ENCODE measurements at places on chromosomes 4 and X. TPM values are rescaled to one million over a fixed set of nuclear protein-coding genes. Genes with fewer than 3 reads are reported as not detected.

- no peaks in the 10 kb centered on the region for H3K27me3 ChIP-seq
- H3K27ac ChIP-seq, result no peak overlapping the region
- H3K36me3 ChIP-seq, result no peaks in the 10 kb centered on the region
- no peak overlapping the region for H3K4me3 ChIP-seq
- no peaks in the 10 kb centered on the region for H3K4me1 ChIP-seq
These were observed 106.4 kb upstream of the NWD2 start for GRCh38 chr4:37138019-37138653.

Gene NHS
- total RNA-seq, result 4.3 TPM

- H3K27me3 ChIP-seq, result no peaks in the 10 kb centered on the region
- no peaks in the 10 kb centered on the region for H3K4me1 ChIP-seq
- no peaks in the 10 kb centered on the region for H3K36me3 ChIP-seq
- no peak overlapping the region for H3K4me3 ChIP-seq
- peak; percentile 58 for DNase-seq
These were observed 137.6 kb downstream of the EGF start for GRCh38 chr4:110049951-110050925.

- no peak overlapping the region for H3K4me3 ChIP-seq
- no peaks in the 10 kb centered on the region for H3K4me1 ChIP-seq
- no peaks in the 10 kb centered on the region for H3K36me3 ChIP-seq
- no peak for DNase-seq
These were observed 125.4 kb upstream of the SPOCK3 start for GRCh38 chr4:167359711-167360110.

Gene PPEF2
- not detected for total RNA-seq

DNA sequence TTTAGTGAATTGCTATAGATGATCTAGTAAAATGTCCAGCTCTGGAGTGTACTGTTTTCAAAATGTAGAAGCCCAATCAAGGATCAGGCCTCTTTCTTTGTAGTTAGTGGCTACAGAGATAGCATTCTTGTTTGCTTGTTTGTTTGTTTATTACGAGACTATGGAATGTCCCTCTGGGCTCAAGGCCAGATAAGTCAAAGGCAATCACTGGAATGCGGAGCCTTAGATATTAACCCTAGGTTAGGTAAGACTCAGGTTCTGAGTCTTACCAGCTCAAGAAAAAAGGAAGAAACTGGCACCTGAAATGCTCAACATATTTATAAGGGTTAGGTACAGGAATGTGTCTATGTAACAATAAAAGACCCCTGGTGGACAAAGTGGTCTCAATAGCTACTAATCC, 261.5 kb downstream of the SLC7A11 start:
- no peaks in the 10 kb centered on the region for H3K27me3 ChIP-seq
- DNase-seq, result no peak
- H3K27ac ChIP-seq, result no peak overlapping the region
- H3K36me3 ChIP-seq, result no peaks in the 10 kb centered on the region
- H3K4me1 ChIP-seq, result no peaks in the 10 kb centered on the region

DNA sequence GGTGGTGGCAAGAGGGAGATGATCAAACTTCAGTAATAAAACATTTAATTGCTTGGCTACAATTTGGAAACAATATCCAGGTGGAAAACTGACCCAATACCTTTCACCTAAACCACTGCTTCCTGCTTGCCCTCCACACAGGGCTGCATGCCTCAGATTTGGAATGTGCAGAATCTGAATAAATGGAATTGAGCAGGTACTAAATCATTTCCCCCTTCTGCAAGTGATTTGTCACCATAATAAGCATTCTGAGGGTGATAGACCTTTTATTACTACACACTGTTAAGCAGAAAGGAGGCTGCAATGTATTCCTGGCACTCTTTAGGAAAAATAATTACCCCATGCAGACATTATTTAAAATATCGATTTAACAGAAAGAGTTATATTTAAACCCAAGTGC, 291.8 kb downstream of the IDS start:
- no peak overlapping the region for H3K27ac ChIP-seq
- H3K27me3 ChIP-seq, result no peaks in the 10 kb centered on the region
- no peak overlapping the region for H3K4me3 ChIP-seq
- H3K4me1 ChIP-seq, result no peaks in the 10 kb centered on the region

Gene NSUN7
- 10.9 TPM for total RNA-seq

Gene FAM3A
- 63.1 TPM for total RNA-seq

- H3K4me3 ChIP-seq, result peak within 1 kb of the TSS; percentile 58
- peak within 1 kb of the TSS; percentile 34 for H3K27ac ChIP-seq
These were observed at the start of gene MTMR8 for GRCh38 chrX:64394874-64395567. Gene MTMR8 (minus strand): TSS chrX:64395452. CDS start chrX:64395363, 89 bp downstream.

Gene TCEANC
- total RNA-seq, result 2.9 TPM

Gene PABPC4L
- 0.32 TPM for total RNA-seq

Gene CYLC1
- not detected for total RNA-seq

- no peaks in the 10 kb centered on the region for H3K36me3 ChIP-seq
- no peaks in the 10 kb centered on the region for H3K4me1 ChIP-seq
- no peak overlapping the region for H3K27ac ChIP-seq
- H3K4me3 ChIP-seq, result no peak overlapping the region
- no peaks in the 10 kb centered on the region for H3K27me3 ChIP-seq
These were observed 36.1 kb downstream of the ZCCHC13 start for GRCh38 chrX:74340051-74340450.

- no peak overlapping the region for H3K27ac ChIP-seq
- H3K27me3 ChIP-seq, result no peaks in the 10 kb centered on the region
- no peaks in the 10 kb centered on the region for H3K4me1 ChIP-seq
- no peak for DNase-seq
These were observed 2246.0 kb downstream of the ARAP2 start for GRCh38 chr4:33998291-33998690.

DNA sequence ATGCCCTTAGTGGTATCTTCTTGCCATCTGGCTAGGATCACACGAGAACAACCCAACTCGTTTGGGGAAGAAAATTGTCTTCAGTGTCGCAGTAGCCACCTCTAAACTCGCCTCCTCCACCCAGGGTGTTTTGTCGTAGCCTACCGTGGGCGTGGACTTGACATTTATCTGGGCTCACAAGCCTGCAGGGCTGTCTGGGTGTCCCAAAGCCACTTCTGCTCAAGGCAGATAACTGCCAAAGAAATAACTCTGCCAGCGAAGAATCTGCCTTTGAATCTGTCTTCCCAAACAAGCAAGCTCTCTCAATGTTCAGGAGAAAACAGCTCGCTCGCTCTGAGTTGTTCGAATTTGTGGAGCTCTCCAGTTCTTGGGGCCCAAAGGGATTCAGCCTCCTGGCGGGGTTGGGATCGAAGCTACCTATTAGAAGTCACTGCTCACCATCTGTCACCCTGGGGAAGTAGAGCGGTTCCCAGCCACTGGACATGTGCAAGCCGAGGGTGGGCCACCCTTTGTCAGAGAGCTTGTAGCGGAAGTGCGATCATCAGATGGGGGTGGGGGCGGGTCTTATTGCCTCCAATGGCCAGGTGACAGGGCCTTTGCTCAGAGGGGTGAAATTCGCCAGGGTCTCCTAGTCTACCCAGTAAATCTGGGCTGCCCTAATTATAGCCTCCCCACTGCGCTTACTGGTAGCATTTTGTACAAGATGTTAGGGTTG, 14.8 kb downstream of the BLOC1S4 start:
- no peak overlapping the region for H3K4me3 ChIP-seq
- H3K4me1 ChIP-seq, result no peaks in the 10 kb centered on the region
- H3K36me3 ChIP-seq, result no peaks in the 10 kb centered on the region
- no peak overlapping the region for H3K27ac ChIP-seq
- H3K27me3 ChIP-seq, result no peaks in the 10 kb centered on the region

DNA sequence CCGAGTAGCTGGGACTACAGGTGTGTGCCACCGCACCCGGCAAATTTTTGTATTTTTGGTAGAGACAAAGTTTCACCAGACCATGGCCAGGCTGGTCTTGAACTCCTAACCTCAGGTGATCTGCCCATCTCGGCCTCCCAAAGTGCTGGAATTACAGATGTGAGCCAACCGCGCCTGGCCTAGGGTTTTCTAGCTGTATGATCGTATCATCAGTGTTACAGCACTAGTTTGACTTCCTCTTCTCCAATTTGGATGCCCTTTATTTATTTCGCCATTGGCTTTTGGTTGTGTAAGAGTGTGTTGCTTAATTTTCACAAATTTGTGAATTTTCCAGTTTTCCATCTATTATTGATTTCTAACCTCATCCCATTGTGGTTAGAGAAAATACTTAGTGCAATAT, 5.2 kb downstream of the TKTL1 start:
- no peaks in the 10 kb centered on the region for H3K27me3 ChIP-seq
- H3K27ac ChIP-seq, result no peak overlapping the region
- DNase-seq, result no peak
- H3K4me1 ChIP-seq, result no peaks in the 10 kb centered on the region
- H3K36me3 ChIP-seq, result no peaks in the 10 kb centered on the region

Gene DCAF12L2
- not detected for total RNA-seq
